Cardiac ventricle fibroblast (primary cell): ENCODE measurements at places on chromosomes 6 and 20. TPM values are rescaled to one million over a fixed set of nuclear protein-coding genes. Genes with fewer than 3 reads are reported as not detected.

The COL9A1 gene
- not detected in 2 replicates for total RNA-seq

The CRISP2 gene
- total RNA-seq = not detected in 2 replicates

The ROMO1 gene
- 183 and 211 TPM in 2 replicates for total RNA-seq

The EGFL8 gene
- total RNA-seq = 0.12 and 0.29 TPM in 2 replicates

The SPATA25 gene
- total RNA-seq = 0.54 and 1.7 TPM in 2 replicates

The ALDH5A1 gene
- total RNA-seq = 1.6 and 1.8 TPM in 2 replicates

The HLA-DQA2 gene
- not detected in 2 replicates for total RNA-seq

The RSPH3 gene
- total RNA-seq = 5.5 and 5.8 TPM in 2 replicates

The MATN4 gene
- total RNA-seq = not detected in 2 replicates
